Activated CD4-positive, CD25-positive, alpha-beta regulatory T cell treated with anti-CD3 and anti-CD28 coated beads, Interleukin-2, amount 50 U/mL, for 16 hours (primary cell): ENCODE measurements at places on chromosomes 2 and 18.

GRCh38 chr18:63905361-63905760, 2.4 kb upstream of the SERPINB10 start:
- no peak for DNase-seq

- no peak for DNase-seq
Observed at GRCh38 chr18:70337139-70337972, 48.5 kb downstream of the SOCS6 start.

GRCh38 chr2:69306393-69306821, 80.6 kb downstream of the GFPT1 start:
- no peak for DNase-seq

DNA sequence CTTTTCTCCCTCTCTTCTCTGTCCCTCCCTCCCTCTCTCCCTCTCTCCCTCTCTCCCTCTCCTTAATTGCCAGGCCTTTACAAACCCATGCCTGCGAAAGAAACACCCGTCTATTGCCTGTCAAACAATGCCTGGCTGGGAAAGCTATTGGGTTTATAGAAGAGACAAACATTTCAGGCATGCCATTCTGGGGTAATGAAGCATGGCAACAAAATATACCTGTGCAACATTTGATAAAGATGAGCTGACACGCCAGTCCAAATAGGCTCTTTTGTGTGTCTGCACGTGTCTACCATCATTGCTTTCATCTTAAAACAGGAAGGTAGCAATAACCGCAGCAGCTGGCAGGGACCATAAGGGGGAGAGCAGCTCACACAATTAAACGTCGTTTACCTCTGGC, 282.1 kb downstream of the ZNF516 start:
- no peak for DNase-seq

GRCh38 chr2:53536583-53537361, 230.8 kb upstream of the CHAC2 start:
- no peak for DNase-seq

- DNase-seq = no peak
Observed at GRCh38 chr2:111239107-111239506, 118.4 kb downstream of the BCL2L11 start.

GRCh38 chr2:10278029-10278762, 24.5 kb upstream of the HPCAL1 start:
- no peak for DNase-seq

GRCh38 chr2:98419977-98420725, 24.5 kb upstream of the INPP4A start:
- no peak for DNase-seq

DNA sequence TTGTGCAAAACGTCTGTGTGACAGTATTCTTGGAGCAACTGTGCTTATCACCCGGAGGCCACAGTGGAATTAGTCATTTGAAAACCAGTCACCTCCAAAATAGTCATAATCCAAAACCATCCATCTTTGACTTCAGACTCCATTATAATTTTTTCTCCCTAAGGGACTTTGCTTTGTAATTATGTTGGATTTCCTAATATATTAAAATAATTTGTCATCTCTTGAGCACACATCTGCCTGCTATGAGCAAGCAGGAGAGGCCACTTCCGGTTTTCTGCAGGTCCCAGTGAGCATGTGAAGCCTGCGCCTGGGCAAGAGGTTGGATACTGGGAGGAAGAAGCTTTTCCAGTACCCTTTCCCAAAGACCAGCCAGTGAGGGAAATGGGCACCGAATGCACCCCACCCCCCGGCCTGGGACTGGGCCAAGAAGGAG, 57.7 kb downstream of the ODC1 start:
- no peak for DNase-seq

- no peak for DNase-seq
Observed at GRCh38 chr2:162172802-162173370, 20.8 kb upstream of the GCG start.

GRCh38 chr18:23101861-23102432, 33.3 kb upstream of the CABLES1 start:
- DNase-seq = no peak

- DNase-seq = no peak
Observed at GRCh38 chr2:10771786-10772185, 40.8 kb downstream of the PDIA6 start.

- DNase-seq = no peak
Observed at GRCh38 chr2:204486805-204487204, 58.5 kb upstream of the PARD3B start.
